ENCODE measurements at places on chromosomes 12 and 14.

DNA sequence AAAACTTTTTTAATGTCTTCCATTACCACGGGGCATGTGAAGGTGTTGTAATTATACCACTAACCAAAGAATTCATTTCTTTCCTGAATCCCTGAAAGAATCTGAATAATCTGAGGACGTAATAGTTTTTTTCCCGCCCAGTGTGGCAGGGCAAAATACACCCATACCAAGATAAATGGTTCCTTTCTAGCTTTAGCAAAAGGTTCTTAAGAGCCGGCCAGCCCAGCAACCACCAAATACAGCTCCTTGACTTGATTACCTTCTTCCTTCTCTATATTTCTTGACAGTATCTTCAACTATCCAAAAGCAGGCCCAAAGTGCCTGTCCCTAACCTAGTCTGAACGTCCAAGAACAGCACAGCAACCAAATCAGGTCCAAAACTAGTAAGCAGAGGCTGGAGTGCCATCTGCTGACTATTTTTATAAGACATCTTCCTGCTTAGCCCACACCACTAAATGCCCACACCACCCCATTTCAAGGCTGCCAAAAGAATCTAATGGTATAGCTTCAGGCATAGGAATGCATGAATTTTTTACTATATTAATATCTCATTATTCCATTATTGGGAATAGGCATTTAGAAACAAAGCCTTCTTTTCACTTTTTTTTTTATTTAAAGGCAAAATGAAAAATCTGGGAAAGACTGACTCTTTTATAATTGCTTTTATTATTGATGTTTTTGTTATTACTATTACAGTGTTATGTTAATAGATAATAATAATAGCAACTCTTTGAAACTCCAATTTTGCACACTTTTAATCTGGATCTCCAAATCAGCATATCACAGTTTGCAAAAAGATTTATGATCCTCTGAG is 524.4 kb downstream of the MED13L start:
- DNase-seq: no peak

DNA sequence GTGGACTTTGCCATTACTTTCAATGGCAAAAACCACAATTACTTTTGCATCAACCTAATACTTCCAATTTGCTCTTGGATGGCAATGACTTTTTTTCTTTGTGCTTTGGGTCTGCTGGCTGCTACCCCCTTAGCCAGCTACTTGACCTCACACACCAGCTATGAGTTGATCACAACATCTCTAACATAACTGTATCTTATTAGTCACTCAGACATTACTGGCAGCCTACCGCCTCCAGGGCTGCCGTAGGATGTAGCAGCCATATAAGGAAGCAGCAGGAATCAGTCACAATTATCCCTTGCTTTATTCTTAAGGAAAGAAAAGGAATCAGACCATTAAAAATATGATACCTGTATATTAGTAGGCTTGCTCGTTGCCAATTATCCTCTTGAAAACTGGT is 260.5 kb downstream of the ADAMTS20 start:
- DNase-seq: no peak

- no peak for DNase-seq
These were observed 157.6 kb upstream of the TMCC3 start for GRCh38 chr12:94807951-94808350.

GRCh38 chr14:84436528-84436927 is 1093.4 kb upstream of the FLRT2 start:
- no peak for DNase-seq

GRCh38 chr14:68447581-68448251 is 345.2 kb downstream of the ZFP36L1 start:
- DNase-seq: no peak
